Activated T-helper 1 cell treated with anti-CD3 and anti-CD28 coated beads, Interleukin-12 subunit alpha, Interleukin-12 subunit beta, Interleukin-2, Interleukin-4 antibody, amounts not matched to agents 30 ng/mL and 10 ng/mL and 1 ng/mL, durations not matched to agents 14 hours and 24 hours and 36 hours (primary cell): ENCODE measurements at places on chromosomes 2 and 18. TPM values are rescaled to one million over a fixed set of nuclear protein-coding genes. Genes with fewer than 3 reads are reported as not detected.
A peak's percentile ranks its signal among the peaks of the same experiment; 100 is the strongest.

- DNase-seq: no peak
- peaks cover 11% of the 10 kb centered on the region for H3K27me3 ChIP-seq
- H3K4me1 ChIP-seq: peaks cover 11% of the 10 kb centered on the region
- H3K36me3 ChIP-seq: no peaks in the 10 kb centered on the region
- no peak overlapping the region for H3K27ac ChIP-seq
Measured at GRCh38 chr2:85179541-85179940, 46.3 kb downstream of the TCF7L1 start.

- H3K36me3 ChIP-seq: peaks cover 11% of the 10 kb centered on the region
- H3K4me1 ChIP-seq: no peaks in the 10 kb centered on the region
- H3K4me3 ChIP-seq: no peak overlapping the region
- H3K27me3 ChIP-seq: peaks cover 2% of the 10 kb centered on the region
- DNase-seq: no peak
Measured at GRCh38 chr2:65343386-65343785, 89.0 kb downstream of the SPRED2 start.

Gene ZNF892
- total RNA-seq: 4.7 and 5.9 TPM in 2 replicates

- DNase-seq: no peak
- H3K27me3 ChIP-seq: no peaks in the 10 kb centered on the region
- H3K4me1 ChIP-seq: peaks cover 11% of the 10 kb centered on the region
- H3K36me3 ChIP-seq: peaks cover 37% of the 10 kb centered on the region
- no peak overlapping the region for H3K27ac ChIP-seq
- H3K4me3 ChIP-seq: no peak overlapping the region
Measured at GRCh38 chr18:22983175-22983574, 50.0 kb downstream of the RBBP8 start.

DNA sequence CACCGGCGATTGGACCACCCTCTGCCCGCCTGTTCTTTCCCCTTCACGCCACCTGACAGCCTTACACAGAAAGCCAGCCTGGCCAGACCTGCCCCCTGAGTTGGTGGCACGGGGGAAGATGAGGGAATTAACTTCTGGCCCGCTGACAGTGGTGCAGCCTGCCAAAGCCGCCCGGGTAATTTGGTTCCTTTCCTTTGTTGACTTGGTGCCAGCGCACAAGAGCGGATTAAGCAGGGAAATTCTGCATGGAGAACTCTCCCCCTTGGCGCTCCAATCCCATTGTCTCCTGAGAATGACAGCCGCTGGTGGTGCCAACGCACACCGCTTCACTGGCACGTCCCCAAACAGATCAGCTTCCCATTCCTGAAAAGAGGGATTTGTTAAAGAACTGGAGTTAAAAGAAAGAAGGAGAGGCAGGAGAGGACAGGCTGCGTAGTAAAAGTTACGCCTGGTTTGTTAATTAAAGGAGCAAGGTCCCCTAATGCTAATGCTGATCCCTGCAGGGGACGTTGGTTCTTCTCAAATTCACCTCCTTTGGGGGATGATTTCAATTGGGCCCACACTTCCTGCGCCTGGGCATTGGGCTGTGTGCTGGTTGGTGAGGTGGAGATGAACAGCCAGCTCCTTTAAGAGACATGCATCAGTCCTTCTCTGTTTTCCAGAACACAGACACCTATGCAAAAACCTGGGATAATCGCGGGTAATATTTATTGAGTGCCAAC lies 286.8 kb downstream of the MYCN start:
- H3K27ac ChIP-seq: no peak overlapping the region
- no peak overlapping the region for H3K4me3 ChIP-seq
- H3K27me3 ChIP-seq: no peaks in the 10 kb centered on the region
- H3K4me1 ChIP-seq: no peaks in the 10 kb centered on the region

Gene CRYBA2
- 0.36 TPM in 1 of 2 replicates, not detected in the other for total RNA-seq

GRCh38 chr2:40814616-40815015 lies 362.7 kb upstream of the SLC8A1 start:
- no peaks in the 10 kb centered on the region for H3K27me3 ChIP-seq
- DNase-seq: no peak
- H3K36me3 ChIP-seq: no peaks in the 10 kb centered on the region
- H3K4me3 ChIP-seq: no peak overlapping the region
- H3K4me1 ChIP-seq: no peaks in the 10 kb centered on the region
- no peak overlapping the region for H3K27ac ChIP-seq

DNA sequence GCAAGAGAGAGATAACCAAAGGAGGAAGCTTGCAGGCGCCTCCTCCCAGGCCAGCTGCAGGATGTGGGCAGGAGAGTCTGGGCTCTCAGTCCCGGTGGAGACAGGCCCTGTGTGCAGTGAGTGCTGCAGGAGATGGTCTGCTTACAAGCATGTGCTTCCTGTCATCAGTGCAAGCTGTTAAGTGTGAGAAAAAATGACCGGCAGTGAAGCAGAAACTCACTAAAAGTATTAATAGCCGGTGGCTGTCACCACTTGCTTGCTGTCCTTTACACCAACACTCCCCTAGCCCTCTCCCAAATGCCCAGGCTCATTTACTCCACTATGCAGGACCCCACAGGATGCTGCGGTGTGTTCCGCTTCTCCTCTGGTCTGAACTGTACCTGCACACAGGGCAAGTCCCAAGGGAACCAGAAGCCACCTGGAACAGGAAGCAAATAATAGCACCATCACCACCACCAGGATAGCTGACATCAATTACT lies 435.6 kb upstream of the HS6ST1 start:
- peaks cover 17% of the 10 kb centered on the region for H3K4me1 ChIP-seq
- no peaks in the 10 kb centered on the region for H3K36me3 ChIP-seq
- H3K27me3 ChIP-seq: peaks cover 3% of the 10 kb centered on the region
- DNase-seq: peak; percentile 22

GRCh38 chr2:205474741-205475415 lies 207.4 kb upstream of the NRP2 start:
- H3K27ac ChIP-seq: no peak overlapping the region
- DNase-seq: no peak
- no peaks in the 10 kb centered on the region for H3K36me3 ChIP-seq

- H3K36me3 ChIP-seq: no peaks in the 10 kb centered on the region
- H3K4me3 ChIP-seq: no peak overlapping the region
- H3K27ac ChIP-seq: no peak overlapping the region
- peaks cover 11% of the 10 kb centered on the region for H3K4me1 ChIP-seq
- no peaks in the 10 kb centered on the region for H3K27me3 ChIP-seq
Measured at GRCh38 chr2:192499476-192499875, 304.7 kb upstream of the TMEFF2 start.

- no peak overlapping the region for H3K27ac ChIP-seq
- no peak overlapping the region for H3K4me3 ChIP-seq
- no peak for DNase-seq
- H3K4me1 ChIP-seq: peaks cover 9% of the 10 kb centered on the region
- H3K36me3 ChIP-seq: peaks cover 7% of the 10 kb centered on the region
Measured at GRCh38 chr2:3313781-3314375, 63.7 kb downstream of the EIPR1 start.

Gene AGXT
- total RNA-seq: not detected in 2 replicates

DNA sequence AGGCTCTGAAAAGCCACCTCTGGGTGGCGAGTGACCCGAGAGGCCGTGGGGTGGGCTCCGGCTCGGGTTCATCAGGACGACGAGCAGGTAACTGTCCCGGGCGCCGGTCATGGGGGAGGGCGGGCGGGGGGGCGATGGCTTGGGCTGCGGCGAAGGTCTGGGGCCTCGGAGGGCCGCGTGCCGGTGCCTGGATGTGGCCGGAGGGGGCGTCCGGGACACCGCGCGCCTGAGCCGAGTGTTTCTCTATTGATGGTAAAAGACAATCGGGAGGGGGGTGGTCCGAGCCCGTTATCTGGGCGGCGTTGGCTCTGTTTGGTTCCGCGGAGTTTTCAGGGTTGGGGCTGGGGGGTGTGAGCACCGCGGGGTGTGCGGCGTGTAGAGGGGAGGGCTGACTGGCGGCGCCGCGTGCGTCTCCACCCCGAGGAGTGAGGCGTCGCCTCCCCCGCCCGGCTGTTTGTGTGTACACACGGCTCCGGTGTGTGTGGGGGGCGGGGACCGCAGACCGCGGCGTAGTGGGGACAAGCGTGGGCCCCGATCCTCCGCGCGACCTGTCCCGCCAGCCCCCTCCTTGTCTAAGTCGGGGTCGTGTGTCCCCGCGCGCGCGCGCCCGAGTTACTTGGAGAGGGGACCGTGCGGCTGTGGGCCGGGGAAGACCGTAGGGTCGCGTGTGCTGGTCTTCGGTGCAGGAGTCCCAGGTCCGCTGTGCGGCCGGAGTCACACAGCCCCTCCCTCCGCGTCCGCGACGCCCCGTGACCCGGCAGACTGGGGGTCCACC lies 1.6 kb downstream of the CTIF start:
- H3K4me1 ChIP-seq: peaks cover 17% of the 10 kb centered on the region
- peak; percentile 9 for DNase-seq
- H3K4me3 ChIP-seq: peak overlapping the region; percentile 90
- no peak overlapping the region for H3K27ac ChIP-seq
- peaks cover 36% of the 10 kb centered on the region for H3K27me3 ChIP-seq
- peaks cover 2% of the 10 kb centered on the region for H3K36me3 ChIP-seq

- H3K4me3 ChIP-seq: no peak overlapping the region
- H3K4me1 ChIP-seq: peaks cover 36% of the 10 kb centered on the region
- no peaks in the 10 kb centered on the region for H3K27me3 ChIP-seq
- H3K36me3 ChIP-seq: peaks cover 29% of the 10 kb centered on the region
Measured at GRCh38 chr2:64008434-64009009, 10.7 kb downstream of the VPS54 start.

- no peak overlapping the region for H3K27ac ChIP-seq
- H3K27me3 ChIP-seq: no peaks in the 10 kb centered on the region
- H3K4me1 ChIP-seq: no peaks in the 10 kb centered on the region
- no peak overlapping the region for H3K4me3 ChIP-seq
- H3K36me3 ChIP-seq: no peaks in the 10 kb centered on the region
Measured at GRCh38 chr18:56003009-56003719, 415.2 kb upstream of the TCF4 start.

Gene DSG2
- 0.18 and 0.42 TPM in 2 replicates for total RNA-seq
